ENCODE measurements at places on chromosomes 5 and 9.

- no peak for DNase-seq
Measured at GRCh38 chr9:16333691-16334090, 536.8 kb downstream of the BNC2 start.

DNA sequence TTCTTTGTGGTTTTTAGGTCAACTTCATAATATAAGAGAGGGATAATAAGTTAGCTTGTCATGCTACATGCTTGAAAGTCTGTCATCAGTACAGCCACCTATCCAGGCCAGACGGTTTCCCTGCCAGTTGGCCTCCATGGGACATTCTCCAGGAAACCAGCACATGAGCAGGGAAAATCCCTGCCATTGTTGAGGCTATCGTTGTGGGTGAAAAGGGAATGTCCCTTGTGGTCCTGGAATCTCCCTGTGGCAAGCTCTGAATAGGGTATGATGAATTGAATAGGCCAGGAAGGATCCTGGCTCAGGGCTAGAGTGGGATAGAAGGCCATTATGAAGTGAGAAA lies 12.3 kb downstream of the F2RL1 start:
- no peak for DNase-seq

DNA sequence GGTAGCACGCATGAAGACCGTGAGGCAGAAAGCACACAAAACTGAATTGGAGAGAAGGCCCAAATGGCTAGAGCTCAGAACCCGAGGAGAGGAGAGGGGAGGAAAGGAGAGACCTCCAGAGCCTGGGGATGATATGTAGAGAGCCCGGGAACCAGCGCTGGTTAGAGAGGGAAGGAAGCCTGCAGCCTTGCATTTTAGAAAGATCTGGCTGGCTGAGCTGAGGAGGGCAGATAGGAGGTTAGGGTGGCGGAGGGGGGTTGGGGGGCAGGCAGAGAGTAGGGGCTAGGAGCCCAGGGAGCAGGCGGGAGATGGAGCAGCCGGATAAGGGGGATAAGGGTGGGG lies 127.2 kb downstream of the C9orf50 start:
- no peak for DNase-seq

- DNase-seq, result no peak
Measured at GRCh38 chr9:14515571-14516198, 177.5 kb downstream of the ZDHHC21 start.

DNA sequence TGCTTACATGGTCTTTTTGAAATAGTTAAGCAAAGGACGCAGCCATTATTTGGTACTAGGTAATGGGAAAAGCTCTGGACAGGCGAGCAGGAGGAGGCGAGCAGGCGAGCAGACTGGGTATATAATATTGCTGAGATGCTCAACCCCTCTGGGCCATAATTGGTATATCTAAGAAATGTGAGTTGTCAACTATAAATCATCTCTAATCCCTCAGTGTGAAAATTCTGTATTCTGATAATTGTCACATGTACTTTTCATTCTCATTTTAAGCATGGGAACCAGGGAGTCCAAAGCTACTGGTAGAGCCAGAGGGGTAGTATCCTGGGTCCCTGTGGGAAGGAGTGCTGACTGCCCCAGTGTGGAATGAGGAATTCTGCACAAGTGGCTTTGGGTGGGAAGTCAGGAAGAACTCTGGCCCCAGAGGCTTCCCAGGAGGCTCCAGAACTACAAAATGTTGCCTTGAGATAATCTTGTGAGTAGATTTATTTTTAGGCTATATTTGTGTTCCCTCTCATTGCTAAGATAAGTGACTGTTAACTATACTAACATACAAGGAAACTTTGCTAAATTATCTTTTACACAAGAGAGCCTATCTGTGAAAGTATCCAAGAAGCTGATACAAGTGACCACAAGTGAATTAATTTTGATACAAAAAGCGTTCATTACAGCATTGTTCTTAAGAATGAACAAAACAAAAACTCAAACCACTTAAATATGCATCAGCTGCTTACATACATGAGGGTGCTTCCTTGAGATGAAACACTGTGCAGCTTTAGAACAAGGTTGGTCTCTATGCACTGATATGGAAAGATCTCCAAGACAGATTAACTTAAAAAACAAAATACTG lies 70.5 kb upstream of the TNFAIP8 start:
- DNase-seq, result no peak

DNA sequence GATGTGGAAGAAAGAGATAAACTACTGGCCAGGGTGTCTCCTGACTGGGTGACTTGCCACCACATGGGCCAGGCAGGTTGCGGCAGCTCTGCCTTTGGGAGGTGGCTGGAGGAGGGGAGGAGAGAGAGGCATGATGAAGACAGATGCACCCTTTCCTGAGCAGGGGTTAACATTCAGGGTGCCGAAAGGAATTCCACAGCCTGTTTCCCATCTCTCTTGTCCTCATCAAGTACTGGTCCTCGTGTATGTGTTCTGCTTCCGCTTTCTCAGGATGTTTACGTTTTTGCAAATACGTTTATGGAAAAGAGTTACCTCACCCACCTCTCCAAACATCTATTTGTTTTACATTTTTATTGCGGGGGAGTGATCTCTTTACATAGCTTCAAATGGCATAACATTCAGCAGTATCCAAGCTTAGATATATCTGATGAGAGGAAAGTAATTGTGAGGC lies 73.4 kb downstream of the C9orf85 start:
- DNase-seq, result no peak

- no peak for DNase-seq
Measured at GRCh38 chr5:15797116-15797515, 297.1 kb downstream of the FBXL7 start.

- DNase-seq, result no peak
Measured at GRCh38 chr9:78320875-78321496, 24.1 kb downstream of the PSAT1 start.

- peak; percentile 40 for DNase-seq
Measured at GRCh38 chr9:5510360-5510931, at the start of gene PDCD1LG2. TSS of gene PDCD1LG2 (plus strand) at chr9:5510531. CDS start at chr9:5522547, 12,016 bp downstream.

DNA sequence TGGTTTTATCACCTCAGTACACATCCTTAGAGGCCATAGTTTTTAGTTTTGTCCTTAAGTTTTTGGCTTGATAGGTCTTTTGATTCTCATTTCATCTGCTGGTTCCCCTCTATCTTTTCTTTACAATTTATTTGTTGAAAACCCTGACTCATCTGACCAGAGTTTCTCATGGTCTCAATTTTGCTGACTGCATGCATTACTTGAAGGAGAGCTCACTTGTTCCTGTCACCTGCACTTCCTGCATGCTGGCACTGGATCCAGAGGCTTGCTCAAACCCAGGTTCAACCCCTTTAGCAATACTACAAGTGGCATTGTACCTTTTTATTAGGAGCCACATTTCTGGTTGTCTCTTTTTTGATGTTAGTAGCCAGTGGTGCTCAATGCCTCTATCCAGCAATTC lies 26.7 kb downstream of the FBXO10 start:
- DNase-seq, result no peak

DNA sequence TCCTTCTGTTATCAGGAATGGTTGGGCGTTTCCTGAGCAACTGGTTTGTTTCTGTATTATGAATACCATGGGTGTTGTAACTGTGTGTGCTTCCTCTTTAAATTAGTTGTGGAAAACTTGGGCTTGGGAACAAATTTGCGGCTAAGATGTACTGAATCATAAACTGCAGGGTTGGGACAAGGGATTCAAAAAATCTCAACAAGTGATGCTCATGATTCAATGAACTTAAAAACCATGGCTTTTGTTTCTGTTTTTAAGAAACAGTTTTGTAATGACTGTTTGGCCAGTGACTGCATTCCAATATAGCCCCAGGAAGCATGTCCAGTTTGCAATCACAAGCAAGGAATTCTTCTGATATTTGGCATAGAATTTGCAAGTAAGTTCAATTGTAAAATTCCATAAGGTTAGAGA lies 657.5 kb upstream of the WWC1 start:
- no peak for DNase-seq

DNA sequence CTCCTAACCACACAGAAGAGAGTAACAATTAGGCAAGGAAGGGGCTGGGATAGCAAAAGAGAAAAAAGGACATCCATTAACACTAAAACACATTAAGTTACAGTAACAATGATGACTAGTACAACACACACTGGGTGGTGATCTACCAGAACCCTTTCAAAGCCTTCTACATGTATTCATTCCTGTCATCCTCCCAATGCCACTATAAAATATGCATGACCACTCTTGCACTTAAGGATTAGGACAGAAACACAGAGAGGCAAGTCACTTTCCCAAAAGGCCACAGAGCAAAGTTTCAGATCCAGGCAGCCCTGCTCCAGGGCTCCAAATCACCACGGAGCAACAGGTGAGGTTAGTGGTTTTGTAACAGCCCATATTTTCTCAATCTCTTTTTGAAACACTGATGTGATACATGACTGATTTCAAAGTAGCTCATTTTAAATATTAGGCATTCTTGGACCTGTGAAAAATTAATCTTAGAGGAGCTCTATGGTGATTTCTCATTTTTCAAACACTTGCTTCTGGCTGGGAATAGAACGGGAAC lies 86.7 kb downstream of the AUH start:
- no peak for DNase-seq

GRCh38 chr5:73121119-73121463 lies 716 bp downstream of the TMEM171 start:
- DNase-seq, result no peak

DNA sequence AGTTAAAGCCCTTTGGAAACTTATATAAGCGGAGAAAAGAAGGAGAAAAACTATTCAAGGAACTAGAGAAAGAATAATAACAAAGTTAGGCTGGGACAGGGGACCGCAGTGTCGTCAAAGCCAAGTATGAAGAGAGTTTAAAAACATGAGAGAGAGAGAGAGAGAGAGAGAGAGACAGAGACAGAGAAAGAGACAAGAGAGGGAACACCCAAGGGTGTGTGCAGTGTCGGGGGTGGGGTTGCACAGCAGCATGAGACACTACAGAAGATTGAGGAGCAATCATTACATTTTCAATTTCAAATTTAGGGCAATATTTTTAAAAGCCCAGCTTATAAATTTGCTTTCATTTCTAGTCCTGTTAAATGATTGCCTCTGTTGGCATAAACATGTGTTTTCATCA lies 74.3 kb downstream of the NNT start:
- DNase-seq, result no peak

DNA sequence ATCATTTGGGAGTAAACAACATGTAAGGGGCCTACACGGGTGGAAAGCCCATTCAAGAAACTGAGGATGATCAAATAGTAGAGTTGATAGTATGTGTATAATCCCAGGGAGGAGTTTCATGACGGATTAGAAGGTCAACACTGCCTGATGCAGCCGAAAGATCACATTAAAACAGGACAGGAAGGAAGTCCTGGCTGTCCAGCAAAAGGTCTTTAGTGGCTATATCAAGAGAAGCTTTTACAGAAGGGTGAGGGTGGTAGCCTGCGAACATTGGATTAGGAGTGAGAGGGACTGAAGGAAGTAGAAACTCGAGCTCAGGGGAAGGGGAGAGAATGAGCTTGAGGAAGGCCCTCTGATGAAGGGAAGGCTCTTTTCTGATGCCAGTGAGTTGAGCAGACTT lies 36.0 kb downstream of the DOCK8 start:
- DNase-seq, result no peak
